ENCODE measurements at places on chromosomes 6 and 20.

GRCh38 chr20:36820928-36821327 is 47.4 kb upstream of the DSN1 start:
- DNase-seq: no peak

GRCh38 chr6:148952147-148953035 is 205.6 kb downstream of the UST start:
- DNase-seq: no peak

- no peak for DNase-seq
These were observed 171.2 kb upstream of the BMP5 start for GRCh38 chr6:56046576-56046975.

GRCh38 chr6:118719351-118720124 is 68.1 kb upstream of the CEP85L start:
- no peak for DNase-seq

GRCh38 chr6:32679492-32679891 is 13.0 kb upstream of the HLA-DQB1 start:
- DNase-seq: no peak

- no peak for DNase-seq
These were observed 92.8 kb downstream of the PTPRT start for GRCh38 chr20:43096931-43097260.

DNA sequence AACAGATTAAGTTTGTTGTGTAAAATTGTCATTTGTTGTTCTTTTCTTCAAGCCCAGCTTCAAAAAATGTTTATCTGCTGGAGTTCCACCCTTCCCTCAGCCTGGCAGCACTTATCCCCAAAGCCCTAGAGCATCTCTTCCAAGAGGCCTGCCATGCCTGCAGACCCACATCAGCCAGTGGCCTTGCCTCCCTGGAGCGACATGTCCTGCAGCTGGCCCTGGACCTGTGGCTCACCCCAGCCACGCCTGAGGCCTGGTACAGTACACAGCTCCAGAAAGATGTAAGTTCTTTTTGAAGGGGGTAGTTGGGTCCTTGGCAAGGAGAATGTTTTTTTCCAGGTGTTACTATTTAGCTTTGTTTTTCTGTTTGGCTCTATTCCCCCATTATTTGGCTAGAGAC is 124.8 kb downstream of the CD164 start:
- DNase-seq: no peak

DNA sequence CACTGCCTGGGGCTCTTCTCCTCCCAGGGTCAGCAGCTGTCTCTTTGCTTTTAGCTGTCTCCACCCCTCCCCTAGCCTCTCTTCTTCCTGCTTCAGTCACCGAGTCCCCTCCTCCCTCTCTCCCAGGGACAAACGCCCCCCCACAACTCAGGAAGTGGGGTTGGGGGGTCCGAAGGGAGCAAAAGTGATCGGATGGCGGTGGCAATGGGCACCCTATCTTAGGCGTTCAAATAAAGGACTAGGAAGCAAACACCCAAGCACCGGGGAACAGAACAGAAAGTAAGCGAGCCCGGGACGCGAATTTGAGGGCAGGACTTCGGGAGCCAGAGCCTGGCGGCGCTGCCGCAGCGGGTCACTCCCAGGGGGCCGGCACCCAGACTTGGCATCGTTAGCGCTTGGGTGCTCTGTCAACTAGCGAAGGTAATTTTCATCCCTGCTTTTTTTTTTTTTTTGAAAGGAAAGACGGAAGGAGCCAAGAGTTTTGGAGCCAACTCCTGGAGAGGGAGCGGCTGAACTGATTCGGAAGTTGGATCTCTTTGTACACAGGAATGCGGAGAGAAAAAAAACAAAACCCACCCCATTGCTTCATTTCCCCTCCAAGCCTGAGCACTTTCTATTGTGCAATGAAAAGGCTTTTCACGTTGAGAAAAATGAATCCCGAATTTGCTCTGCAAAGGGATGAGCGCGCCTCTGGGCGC is 815 bp upstream of the ITPR3 start:
- peak; percentile 63 for DNase-seq

DNA sequence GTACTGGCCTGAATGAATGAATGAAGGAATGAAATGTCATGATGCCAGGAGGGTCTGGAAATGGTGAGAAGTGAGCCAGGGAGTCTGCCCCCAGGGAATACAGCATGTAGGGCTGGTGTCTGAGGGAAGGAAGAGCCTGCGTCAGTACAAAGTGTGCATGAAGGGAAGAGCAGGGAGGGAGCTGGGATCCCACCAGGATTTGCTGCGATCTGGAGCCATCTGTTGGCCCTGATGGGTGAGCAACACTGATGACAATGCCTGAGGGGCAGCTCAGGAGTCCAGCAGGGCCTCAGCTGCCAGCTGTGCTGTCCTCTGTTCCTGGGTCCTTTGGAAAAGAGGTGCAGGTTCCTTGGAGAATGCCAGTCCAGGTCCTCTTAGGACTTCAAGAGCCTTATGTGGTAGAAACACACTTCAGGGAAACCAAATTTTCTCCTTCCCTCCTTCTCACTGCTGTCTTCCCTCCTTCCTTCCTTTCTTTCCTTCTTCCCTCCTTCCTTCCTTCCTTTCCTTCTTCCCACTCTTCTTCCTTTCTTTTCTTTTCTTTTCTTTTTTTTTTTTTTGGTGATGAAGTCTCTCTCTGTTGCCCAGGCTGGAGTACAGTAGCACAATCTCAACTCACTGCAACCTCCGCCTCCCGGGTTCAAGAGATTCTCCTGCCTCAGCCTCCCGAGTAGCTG is 11.5 kb downstream of the BPI start:
- DNase-seq: peak; percentile 32

DNA sequence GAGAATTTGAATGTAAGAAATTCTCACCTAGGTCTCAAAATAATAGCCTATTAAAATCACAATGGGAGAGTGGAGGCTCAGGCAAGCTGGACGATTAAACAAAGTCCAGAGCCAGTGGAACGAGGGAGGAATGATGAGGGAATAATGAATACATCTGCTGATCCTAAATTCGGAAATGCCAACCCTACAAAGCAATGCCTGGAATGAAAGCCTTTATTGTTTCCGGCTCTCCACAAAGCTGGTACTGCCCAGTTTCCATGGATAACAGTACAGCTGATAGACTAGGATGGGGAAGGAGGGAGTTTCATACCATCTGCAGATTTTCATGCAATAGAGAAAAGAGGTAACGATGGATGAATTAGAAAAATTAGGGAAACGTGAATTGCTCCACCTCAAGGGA is 356.1 kb downstream of the CBLN4 start:
- DNase-seq: no peak

- no peak for DNase-seq
These were observed 128.1 kb upstream of the STMND1 start for GRCh38 chr6:16973545-16974386.

DNA sequence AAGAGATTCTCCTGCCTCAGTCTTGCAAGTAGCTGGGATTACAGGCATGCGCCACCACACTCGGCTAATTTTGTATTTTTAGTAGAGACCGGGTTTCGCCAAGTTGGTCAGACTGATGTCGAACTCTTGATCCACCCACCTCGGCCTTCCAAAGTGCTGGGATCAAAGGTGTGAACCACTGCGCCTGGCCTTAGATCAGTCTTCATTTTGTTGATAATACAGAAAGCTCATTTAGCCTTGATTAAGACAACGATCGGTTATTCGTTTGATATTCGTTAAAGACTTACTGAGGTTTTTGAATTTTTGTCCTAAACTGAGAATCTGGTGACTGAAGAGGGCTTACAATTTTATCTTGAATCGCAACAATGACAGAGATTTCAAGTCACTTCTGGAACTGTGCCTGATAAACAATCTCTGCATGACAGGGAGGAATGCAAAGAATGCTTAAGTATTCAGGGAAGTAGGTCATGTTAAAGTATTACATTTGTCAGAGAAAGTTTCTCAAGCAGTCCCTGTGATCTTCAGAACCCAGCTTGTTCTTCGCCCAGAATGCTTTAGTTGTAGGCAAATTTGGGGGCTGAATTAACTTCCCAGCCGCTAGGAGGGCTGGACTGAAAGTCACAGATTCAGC is 14.8 kb downstream of the AKAP12 start:
- DNase-seq: no peak

- DNase-seq: no peak
These were observed 414.5 kb upstream of the HSF2 start for GRCh38 chr6:121984956-121985355.
